CD4-positive, alpha-beta T cell treated with Interleukin-4 for 4 hours (primary cell): ENCODE measurements at places on chromosomes 3 and 15.
A peak's percentile ranks its signal among the peaks of the same experiment; 100 is the strongest.

DNA sequence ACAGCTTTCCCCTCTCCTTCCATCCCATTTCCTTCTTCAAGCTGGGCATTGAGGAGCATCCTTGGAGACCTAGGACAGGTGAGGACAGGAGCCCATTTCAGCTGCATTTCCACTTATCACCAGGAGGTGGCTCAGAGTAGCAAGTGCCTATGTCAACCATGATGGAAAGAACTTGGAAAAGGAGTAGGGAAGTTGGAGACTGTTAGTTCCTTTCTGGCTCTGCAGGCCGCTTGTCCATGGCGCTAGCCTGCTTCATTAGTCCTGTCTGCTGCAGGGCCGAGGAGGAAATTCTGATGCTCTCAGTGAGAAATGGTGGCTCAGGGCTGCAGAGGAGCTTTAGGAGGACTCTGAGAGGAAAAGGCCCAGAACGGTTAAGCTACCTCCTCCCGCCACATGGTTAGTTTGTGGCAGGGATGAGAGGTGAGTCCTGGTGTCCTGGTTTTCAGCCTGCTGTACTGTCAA, 7.0 kb upstream of the CD276 start:
- DNase-seq, result peak; percentile 51

DNA sequence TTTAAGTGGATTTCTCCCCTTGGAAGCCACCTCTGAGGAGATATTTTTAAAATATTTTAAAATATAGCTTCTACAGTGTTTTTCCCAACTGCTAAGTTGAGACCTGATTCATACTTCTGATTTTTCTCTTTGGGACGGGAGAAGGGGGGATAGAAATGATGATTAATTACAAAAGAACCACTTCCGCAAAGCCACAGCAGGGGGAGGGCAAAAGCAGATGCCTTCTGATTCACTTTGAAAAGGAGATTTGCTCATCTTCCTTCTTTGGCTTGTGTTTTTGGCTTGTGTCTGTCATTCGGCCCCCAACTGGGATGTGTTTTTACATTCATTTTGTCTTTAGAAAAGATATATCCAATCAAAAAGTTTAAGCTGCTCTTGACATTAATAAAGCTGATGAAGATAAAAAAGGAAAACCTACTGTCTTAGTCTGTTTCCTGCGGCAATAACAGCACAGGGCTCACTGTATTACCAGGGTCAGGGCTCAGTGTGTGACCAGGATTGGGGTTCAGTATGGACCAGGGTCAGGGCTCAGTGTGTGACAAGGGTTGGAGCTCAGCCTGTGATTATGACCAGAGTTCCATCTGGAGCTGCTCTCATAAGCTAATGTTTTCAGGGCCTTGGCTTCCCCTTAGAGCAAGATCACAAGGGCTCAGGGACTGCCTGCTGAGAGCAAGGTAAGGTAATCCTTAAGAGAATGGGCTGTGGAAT, 223.2 kb downstream of the MTHFS start:
- no peak for DNase-seq

- DNase-seq, result no peak
Measured at GRCh38 chr3:24004171-24004938, 59.3 kb downstream of the NR1D2 start.

DNA sequence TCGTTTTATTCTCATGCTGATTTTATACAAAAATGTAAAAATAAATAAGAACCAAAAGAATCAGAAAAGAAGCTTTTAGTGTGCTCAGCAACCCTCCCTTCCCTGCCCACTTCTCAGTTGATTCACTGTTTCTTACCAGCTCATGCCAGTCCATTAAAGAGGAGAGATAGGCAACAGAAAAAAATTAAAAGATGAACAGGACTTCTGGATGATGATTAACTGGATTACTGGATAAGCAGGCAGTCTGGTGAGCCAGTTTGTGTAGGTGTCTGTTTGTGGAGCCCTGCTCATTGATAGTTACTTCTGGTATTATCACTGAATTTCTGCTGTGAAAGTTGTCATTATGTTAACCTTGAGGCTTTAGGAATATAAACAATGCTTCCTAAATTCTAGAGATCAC, 15.1 kb upstream of the GPR171 start:
- DNase-seq, result no peak

GRCh38 chr3:52754373-52754772, 16.4 kb downstream of the NEK4 start:
- no peak for DNase-seq
